ENCODE measurements at places on chromosomes 5 and 9. TPM values are rescaled to one million over a fixed set of nuclear protein-coding genes. Genes with fewer than 3 reads are reported as not detected.
A peak's percentile ranks its signal among the peaks of the same experiment; 100 is the strongest.

DNA sequence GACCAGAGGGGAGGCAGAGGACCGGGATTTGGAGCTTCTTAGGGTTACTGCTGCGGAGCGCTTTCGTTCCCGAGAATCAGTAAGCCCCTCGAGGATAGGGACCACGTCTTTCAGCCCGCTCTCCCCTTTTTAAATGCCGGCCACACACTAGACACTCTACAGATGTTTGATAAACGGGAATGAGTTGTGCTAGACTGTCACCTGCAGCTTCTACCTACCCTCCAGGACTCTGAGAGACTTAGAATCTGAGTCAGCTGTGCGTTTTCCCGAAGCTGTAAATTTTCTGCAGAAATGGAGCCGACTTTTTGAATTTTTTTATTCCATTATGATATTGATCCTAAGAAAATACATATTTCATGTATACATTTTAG, 670 bp downstream of the CCDC171 start:
- peak overlapping the region; percentile 95 for H3K27ac ChIP-seq
- no peak for DNase-seq
- peak overlapping the region; percentile 94 for H3K4me3 ChIP-seq
- peaks cover 7% of the 10 kb centered on the region for H3K4me1 ChIP-seq
- H3K36me3 ChIP-seq, result no peaks in the 10 kb centered on the region
- H3K27me3 ChIP-seq, result no peaks in the 10 kb centered on the region

GRCh38 chr9:134889386-134890154, 9.0 kb downstream of the FCN2 start:
- no peak overlapping the region for H3K4me3 ChIP-seq
- H3K27me3 ChIP-seq, result peaks cover 15% of the 10 kb centered on the region
- H3K36me3 ChIP-seq, result no peaks in the 10 kb centered on the region
- no peak for DNase-seq
- H3K4me1 ChIP-seq, result no peaks in the 10 kb centered on the region

GRCh38 chr9:130482463-130482862, 37.7 kb downstream of the ASS1 start:
- H3K27me3 ChIP-seq, result peaks cover 21% of the 10 kb centered on the region
- H3K36me3 ChIP-seq, result no peaks in the 10 kb centered on the region
- no peak overlapping the region for H3K4me3 ChIP-seq
- H3K4me1 ChIP-seq, result no peaks in the 10 kb centered on the region

GRCh38 chr5:96470785-96471184, 37.7 kb upstream of the PCSK1 start:
- H3K36me3 ChIP-seq, result no peaks in the 10 kb centered on the region
- H3K4me3 ChIP-seq, result no peak overlapping the region
- DNase-seq, result no peak
- H3K4me1 ChIP-seq, result no peaks in the 10 kb centered on the region

The IL13 gene
- not detected for total RNA-seq

DNA sequence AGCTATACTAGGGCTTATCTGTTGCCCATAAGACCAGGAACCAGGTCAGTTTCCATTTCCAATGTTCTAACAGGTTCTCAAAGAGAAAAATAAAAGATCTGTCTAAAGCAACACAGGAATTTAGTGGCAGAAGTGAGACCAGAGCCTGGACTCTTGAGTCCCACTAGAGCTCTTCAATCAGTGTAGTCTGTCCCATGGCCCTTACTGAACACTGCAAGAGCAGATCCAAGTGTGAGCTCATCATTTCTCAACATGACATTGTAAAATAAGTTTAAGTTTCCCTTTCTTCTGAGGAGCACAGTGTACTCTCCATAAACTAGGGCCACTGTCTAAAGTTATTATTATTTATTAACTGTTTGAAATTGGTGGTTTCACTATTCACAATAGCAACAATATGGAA, 8.6 kb upstream of the PAPPA start:
- H3K36me3 ChIP-seq, result no peaks in the 10 kb centered on the region
- no peaks in the 10 kb centered on the region for H3K4me1 ChIP-seq
- no peak for DNase-seq
- H3K4me3 ChIP-seq, result no peak overlapping the region

DNA sequence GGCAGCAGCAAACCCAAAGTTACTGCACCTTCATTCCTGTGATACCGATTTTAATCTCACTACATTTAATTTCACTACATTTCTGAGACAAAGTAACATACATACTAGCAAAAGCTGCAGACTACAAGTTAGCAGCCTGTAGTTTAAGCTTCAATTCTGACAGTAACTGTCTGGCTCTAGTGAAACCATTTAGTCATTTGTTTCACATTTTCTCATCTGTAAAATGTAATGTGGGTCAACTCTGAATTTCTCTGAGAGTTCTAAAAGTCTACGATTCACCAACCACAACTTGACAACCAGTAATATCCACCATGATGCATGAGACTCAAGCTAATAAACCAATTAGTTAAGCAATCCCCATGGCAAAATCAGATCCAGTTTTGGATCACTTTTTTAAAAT, 408.9 kb downstream of the PDE4D start:
- DNase-seq, result no peak
- no peaks in the 10 kb centered on the region for H3K36me3 ChIP-seq
- H3K27ac ChIP-seq, result no peak overlapping the region
- no peaks in the 10 kb centered on the region for H3K4me1 ChIP-seq
- no peaks in the 10 kb centered on the region for H3K27me3 ChIP-seq

The TMC1 gene
- not detected for total RNA-seq

DNA sequence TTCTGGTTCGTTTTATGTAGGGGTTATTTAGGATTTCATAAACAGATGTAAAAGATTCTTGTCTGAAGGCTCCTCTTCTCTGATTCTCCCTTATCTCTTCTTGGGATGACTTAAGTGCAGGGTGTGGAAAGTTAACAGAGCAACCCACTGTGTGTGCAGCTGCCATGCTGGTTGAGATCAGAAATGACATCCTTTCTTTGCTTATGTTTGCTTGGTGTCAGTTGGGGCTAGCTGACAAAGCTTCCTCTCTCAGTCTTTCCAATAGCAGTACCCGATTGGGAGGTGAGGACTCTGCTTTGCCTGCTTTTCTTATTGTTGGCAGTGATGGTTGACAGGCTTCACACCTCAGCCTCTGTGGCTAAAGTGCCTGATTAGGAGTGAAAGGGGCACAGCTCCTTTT, 26.5 kb downstream of the OGN start:
- DNase-seq, result no peak
- H3K4me1 ChIP-seq, result peaks cover 12% of the 10 kb centered on the region
- no peak overlapping the region for H3K27ac ChIP-seq
- peaks cover 26% of the 10 kb centered on the region for H3K36me3 ChIP-seq

GRCh38 chr5:54867310-54867944, 118.0 kb downstream of the ESM1 start:
- H3K4me1 ChIP-seq, result peaks cover 8% of the 10 kb centered on the region
- H3K4me3 ChIP-seq, result peak overlapping the region; percentile 58
- H3K27me3 ChIP-seq, result no peaks in the 10 kb centered on the region
- H3K36me3 ChIP-seq, result no peaks in the 10 kb centered on the region

DNA sequence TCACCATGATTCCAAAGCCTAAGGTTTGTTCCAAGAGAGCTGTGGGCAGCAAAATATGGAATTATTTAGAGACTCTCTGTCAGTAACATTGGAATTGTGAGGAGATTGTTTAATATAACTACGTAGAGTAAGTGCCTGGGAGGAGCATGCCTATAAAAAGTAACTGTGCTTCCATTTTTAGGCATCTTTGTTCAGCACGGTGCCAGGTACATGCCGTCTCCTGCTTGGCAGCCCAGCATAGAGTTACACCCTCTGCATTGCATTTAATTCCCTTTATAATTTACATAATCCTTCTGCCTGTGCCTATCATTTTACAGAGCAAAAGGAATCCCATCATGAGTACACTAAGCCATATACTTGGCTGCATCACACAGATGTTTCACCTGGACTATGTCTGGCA, 32.1 kb upstream of the ALDH1A1 start:
- H3K27me3 ChIP-seq, result peaks cover 2% of the 10 kb centered on the region
- H3K4me3 ChIP-seq, result no peak overlapping the region
- no peak for DNase-seq
- no peaks in the 10 kb centered on the region for H3K36me3 ChIP-seq
- H3K27ac ChIP-seq, result no peak overlapping the region
- H3K4me1 ChIP-seq, result no peaks in the 10 kb centered on the region

The PIP5K1B gene
- 1.2 TPM for total RNA-seq
